Hippocampal formation (tissue), 2 donors: ENCODE measurements at places on chromosomes 5 and 9.
A peak's percentile ranks its signal among the peaks of the same experiment; 100 is the strongest.

DNA sequence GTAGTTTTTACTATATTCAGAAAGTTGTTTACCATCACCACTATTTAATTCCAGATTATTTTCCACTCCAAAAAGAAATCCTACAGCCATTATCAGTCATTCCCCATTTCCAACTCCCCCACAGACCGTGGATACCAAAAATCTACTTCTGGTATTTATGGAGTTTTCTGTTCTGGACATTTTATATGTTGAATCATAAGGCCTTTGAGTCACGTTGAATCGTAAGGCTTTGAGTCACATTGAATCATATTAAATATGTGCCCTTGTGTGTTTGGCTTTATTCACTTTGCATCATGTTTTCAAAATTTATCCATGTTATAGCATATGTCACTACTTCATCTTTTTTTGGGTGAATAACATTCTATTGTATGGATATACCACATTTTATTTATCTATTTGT, 454.1 kb upstream of the NUDT12 start:
- DNase-seq = no peak

DNA sequence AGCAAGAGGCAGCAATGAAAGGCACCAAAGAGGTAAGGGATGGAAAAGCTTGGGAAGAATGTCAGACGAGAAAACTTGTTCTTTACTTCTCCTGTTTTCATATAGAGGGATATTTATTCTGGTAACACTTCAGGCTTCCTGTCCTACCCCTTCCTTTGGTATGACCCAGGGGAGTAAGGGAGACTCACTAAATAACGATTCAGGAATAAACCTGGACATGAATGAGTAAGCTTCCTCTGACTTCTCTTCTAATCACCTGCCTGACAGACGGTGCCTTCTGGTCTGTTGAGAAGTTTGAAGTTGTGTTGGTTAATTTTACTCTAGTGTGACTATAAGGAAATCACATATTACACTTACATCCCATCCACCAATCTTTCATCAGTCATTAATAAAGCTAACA, 461.2 kb downstream of the CDH12 start:
- no peak for DNase-seq

GRCh38 chr5:75663579-75664284, 52.5 kb downstream of the ANKDD1B start:
- no peak for DNase-seq

DNA sequence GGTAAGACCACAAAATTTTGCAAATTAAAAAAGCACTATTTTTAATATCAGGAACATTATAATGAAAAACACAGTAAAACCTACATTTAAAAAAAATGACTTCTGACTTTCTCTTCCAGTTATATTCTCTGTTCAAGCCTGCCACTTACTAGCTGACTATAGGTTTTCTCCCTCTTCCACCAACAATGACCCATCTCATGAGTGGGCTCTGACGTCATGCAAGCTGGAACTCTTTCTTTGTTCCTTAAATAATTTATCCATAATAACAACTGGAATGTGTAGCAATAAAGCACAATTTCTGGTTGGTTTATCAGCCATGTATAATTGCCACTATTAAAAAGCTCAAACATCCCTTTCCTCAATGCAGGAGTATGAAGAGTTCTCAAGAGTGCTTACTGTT, 378.1 kb upstream of the FAM174A start:
- DNase-seq = no peak

DNA sequence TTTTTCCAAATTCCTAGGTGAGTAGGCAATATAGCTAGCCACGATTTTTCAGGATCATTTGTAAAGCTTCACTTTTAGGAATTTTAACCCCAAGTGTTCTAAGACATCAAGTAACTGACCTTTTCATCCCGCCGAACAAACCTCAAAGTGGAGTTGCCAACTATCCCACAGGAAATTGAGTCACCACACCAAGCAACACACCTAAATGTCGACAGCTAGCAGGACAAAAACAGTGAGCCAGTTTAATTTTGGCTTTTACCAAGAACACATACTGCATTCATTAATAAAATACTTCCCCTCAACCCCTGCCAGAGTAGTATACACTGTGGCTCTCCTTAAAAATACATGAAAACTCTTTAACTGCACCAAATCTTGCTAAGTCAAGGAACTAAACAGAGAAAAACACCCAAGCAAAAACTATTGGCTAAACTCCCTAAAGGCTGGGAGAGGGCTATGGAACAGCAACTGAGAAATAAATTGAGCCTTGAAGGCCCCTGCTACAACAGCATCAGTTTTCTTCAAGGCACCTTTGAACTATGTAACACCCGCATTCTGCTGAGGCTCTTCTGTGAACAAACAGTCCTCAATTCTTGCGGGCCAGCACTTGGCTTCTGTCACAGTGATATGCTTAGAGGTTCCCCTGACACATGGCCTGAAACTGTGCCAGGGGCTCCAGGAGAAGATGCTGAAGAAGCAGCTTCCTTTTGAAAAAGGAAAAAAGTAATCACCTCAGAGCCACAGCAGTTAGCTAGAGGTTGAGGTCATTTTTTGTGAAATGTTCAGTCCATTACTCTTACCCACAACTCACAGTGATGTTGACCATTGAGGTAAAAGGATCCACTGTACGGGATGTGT, 459.6 kb downstream of the RAB3C start:
- DNase-seq = no peak

GRCh38 chr9:85516976-85517637, 224.6 kb downstream of the AGTPBP1 start:
- no peak for DNase-seq

- DNase-seq = no peak
These were observed 8.1 kb upstream of the PRR16 start for GRCh38 chr5:120456006-120456405.

DNA sequence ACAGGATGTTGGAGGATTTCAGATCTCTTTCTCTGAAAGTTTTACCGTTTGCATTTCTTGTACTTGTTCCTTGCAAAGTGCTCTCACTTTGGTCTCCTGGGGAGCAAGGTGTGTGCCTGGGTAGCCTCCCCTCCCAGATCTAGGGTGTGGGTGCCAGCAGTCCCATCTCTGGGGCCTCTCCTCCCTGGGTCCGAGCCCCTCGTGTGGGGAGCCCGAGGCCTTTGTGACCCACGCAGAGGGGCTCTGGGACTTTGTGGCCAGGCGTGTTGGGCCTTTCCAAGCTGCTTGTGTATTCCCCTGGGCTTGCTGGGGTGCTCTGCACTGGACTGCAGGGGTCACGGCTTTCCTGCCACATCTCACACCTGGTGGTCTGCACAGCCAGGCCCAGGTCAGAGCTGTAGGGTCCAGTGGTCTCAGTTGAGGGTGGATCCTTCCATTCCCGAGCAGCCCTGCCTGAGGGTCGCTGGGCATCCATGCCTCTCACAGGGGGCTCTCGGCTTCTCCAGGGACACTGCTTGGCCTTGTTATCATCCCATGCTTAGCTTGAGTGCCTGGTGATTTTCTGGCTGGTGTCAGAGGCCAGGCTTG, 96.3 kb downstream of the CACNA1B start:
- no peak for DNase-seq

GRCh38 chr5:160420331-160420610, 1.4 kb upstream of the PTTG1 start:
- no peak for DNase-seq

- no peak for DNase-seq
These were observed 4.5 kb upstream of the SEMA6A start for GRCh38 chr5:116579144-116579543.

DNA sequence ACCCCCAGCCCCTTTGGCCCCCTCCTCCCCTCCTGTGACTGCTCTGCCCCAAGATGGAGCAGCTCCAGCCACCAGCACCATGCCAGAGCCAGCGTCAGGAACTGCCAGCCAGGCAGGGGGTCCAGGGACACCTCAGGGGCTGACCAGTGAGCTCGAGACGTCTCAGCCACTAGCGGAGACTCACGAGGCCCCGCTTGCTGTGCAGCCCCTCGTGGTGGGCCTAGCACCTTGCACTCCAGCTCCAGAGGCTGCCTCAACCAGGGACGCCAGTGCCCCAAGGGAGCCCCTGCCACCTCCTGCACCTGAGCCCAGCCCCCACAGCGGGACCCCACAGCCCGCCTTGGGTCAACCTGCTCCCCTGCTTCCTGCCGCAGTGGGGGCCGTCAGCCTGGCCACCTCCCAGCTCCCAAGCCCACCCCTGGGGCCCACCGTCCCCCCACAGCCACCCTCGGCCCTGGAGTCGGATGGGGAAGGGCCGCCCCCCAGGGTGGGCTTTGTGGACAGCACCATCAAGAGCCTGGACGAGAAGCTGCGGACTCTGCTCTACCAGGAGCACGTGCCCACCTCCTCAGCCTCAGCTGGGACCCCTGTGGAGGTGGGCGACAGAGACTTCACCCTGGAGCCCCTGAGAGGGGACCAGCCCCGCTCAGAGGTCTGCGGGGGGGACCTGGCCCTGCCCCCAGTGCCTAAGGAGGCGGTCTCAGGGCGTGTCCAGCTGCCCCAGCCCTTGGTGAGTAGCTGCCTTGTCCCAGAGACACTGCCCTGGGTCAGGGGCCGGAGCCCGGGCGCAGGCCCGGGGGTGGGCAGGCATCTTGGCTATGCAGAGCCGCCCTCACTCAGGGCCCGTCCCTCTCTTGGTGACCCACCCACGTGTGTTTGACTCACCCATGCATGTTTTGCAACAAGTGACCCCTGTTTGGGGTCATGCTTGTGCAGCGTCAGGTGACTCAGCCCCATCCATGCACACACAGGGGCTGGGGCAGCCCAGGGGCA, 105.2 kb downstream of the WNK2 start:
- no peak for DNase-seq

- no peak for DNase-seq
These were observed 9.8 kb downstream of the RIGI start for GRCh38 chr9:32516241-32516640.

GRCh38 chr9:2125906-2126305, 110.8 kb downstream of the SMARCA2 start:
- DNase-seq = peak; percentile 28

DNA sequence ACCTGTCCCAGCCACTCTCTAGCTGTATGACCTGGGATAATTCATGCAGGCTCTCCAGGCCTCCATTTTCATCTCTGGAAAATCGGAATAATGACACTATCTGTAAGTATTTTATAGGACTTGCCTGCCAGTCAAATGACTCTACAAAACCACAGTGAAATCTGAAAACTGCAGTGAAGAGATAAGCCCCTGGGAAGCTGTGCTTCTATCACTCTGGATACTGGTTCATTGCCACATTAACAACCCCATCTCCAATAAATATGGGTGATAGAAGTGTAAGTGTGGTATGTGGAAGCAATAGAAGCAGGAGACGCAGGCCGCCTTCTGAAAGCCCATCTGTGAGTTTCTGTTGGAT, 31.8 kb downstream of the WHRN start:
- DNase-seq = no peak

DNA sequence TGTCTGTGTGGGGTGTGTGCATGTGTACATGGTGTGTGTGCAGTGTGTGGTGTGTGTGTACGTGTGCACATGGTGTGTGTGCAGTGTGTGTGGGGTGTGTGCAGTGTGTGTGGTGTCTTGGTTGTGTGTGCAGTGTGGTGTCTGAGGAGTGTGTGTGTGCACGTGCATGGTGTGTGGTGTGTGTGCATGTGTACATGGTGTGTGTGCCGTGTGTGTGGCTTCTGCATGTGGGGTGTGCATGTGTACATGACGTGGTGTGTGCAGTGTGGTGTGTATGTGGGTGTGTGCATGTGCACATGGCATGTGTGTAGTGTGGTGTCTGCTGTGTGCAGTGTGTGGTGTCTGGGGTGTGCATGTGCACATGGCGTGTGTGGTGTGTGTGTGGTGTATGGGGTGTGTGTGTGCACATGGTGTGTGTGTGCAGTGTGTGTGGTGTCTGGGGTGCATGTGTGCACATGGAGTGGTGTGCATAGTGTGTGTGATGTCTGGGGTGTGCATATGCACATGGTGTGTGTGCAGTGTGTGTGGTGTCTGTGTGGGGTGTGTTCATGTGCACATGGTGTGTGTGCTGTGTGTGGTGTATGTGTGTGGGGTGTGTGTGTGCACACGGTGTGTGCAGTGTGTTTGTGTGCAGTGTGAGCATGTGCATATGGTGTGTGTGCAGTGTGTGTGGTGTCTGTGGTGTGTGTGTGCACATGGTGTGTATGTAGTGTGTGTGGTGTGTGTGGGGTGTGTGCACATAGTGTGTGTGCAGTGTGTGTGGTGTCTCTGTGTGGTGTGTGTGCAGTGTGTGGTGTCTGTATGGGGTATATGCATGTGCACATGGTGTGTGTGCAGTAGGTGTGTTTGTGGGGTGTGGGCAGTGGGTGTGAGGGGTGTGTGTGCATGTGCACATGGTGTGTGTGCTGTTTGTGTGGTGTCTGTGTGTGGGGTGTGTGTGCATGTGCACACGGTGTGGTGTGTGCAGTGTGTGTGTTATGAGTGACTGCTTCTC, 40.6 kb upstream of the ZNG1F start:
- no peak for DNase-seq

- DNase-seq = no peak
These were observed 8.3 kb downstream of the ATG10 start for GRCh38 chr5:81980160-81980559.

- DNase-seq = no peak
These were observed 214.6 kb downstream of the PDZD2 start for GRCh38 chr5:31853398-31854135.

GRCh38 chr9:137959641-137960411, 82.2 kb downstream of the CACNA1B start:
- DNase-seq = no peak

GRCh38 chr9:18245911-18246310, 228.0 kb upstream of the ADAMTSL1 start:
- DNase-seq = no peak

DNA sequence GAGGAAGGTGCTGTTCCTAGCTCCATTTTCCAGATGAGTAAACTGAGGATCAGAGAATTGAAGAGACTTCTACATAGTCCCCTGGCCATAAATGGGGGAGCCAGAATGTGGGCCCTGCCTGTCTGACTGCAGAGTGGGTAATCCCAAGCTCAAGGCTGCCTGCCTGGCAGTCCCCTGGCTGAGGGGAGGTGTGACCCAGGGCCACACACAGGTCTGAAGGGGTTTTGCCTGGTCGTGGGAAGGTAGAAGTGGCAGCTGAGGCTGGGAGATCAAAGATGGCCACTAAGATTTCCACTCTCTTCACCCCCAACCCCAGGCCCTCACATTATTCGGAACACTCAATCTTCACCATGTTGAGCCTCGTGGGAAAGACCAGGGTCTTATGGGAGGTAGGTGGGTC, 176.3 kb downstream of the MACROH2A1 start:
- DNase-seq = no peak

DNA sequence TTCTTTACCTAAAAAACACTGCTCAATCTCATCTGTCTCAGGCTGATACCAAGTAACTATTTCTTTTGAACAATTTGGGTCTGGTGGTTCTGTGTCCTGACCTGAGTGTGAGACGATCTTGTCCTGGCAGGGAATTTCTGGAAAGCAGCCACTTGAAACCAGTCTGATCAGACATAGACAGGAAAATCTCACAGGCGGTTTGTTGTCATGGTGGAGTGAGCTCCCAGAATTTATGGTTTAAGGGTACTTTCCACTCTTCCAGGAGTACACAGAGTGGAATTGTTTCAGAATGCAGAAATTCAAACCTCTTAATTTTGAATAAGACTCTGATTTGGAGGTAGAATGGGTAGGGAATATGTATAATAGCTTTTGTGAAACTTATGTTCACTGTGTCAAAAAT, 268.2 kb downstream of the ISL1 start:
- no peak for DNase-seq

GRCh38 chr9:113502427-113503034, 39.0 kb downstream of the RGS3 start:
- no peak for DNase-seq

- no peak for DNase-seq
These were observed 757.4 kb downstream of the PTPRD start for GRCh38 chr9:9855177-9856078.

- no peak for DNase-seq
These were observed 1.0 kb downstream of the FOCAD start for GRCh38 chr9:20684875-20685696.

- DNase-seq = no peak
These were observed 33.3 kb upstream of the SPDL1 start for GRCh38 chr5:169550227-169550626.
